Left colon (tissue), 2 donors: ENCODE measurements at places on chromosomes 16 and 17. TPM values are rescaled to one million over a fixed set of nuclear protein-coding genes. Genes with fewer than 3 reads are reported as not detected.

The DLG4 gene
- 4.0 TPM for total RNA-seq

The QPRT gene
- 44.9 TPM for total RNA-seq

The ITGAX gene
- total RNA-seq, result 3.8 TPM

The AATK gene
- 37.0 TPM for total RNA-seq

The SOX9 gene
- 41.1 TPM for total RNA-seq

The MYH13 gene
- not detected for total RNA-seq

The KRTAP3-1 gene
- total RNA-seq, result not detected

The TBX4 gene
- not detected for total RNA-seq

The RFWD3 gene
- total RNA-seq, result 24.6 TPM

The STH gene
- total RNA-seq, result not detected

The CCL5 gene
- total RNA-seq, result 4.4 TPM

The LGALS9B gene
- total RNA-seq, result 35.5 TPM

The RNF112 gene
- total RNA-seq, result 4.6 TPM

The NT5C3B gene
- 18.8 TPM for total RNA-seq

The LDHD gene
- total RNA-seq, result 85.0 TPM

The MSI2 gene
- total RNA-seq, result 65.5 TPM

The ZNF778 gene
- 7.0 TPM for total RNA-seq

The OTOP3 gene
- 1.4 TPM for total RNA-seq

The MYH11 gene
- total RNA-seq, result 39.1 TPM

DNA sequence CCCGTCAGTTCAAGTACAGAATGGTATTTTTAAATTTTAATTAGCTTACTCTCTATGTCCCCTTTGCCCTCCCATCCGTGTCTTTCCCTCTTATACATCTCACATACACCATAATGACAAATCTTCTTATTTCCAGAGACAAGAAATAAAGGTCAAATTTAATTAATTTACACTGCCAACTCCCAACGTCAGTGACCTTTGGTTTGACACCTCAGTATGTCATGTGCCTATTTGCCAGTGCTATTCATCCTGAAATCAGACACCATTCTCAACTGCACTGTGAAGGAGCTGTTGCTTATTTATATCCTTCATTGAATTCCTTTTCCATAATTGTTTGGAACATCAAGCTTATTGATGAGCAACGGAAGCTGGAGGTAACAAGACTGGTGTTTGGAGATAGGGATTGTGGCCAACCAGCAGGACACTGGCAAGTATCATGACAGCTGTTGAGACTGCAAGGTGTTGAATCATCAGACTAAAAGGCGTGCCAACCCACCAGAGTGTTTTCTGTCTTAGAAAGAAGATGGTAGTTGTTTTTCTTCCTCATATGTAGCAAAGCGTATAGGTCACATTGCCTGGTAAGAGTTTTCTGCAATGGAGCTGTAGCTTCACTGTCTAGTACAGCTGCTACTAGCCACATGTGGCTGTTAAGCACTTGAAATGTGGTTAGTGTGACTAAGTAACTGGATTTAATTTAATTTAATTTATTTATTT lies 12.5 kb downstream of the CALCOCO2 start:
- no peak for DNase-seq

GRCh38 chr16:8949536-8950418 lies 13.9 kb downstream of the USP7 start:
- no peak for DNase-seq

DNA sequence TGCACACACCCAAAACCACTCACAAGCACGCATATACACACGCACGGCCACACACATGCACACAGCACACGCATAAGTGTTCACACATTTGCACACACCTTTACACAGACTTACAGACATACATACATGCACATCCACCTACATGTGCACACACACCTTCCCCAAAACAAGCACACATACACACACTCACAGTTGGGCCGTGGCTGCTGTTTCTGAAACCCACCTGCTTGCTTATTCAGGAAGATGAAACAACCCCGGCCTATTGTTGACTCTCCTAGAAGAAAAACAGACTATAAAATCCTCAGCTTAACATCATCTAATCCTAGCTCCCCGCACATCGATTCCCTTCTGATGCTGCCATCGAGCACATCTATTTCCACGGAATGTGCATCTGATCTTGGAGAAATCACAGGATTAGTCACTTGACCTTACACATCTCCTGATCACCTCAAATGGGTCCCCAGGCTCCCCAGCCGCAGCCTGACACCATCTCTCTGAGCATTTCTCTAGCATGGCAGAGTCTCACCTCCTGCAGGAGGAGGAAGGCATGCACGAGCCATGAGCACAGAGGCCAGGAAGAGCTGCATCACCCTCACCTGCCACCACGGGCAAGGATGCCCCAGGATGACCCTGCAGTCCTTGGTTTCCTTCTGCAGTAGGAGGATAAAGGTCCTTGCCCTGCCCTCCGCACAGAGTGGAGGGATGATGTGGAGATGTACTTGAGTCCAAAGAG lies 105.8 kb upstream of the CDH5 start:
- DNase-seq, result no peak

DNA sequence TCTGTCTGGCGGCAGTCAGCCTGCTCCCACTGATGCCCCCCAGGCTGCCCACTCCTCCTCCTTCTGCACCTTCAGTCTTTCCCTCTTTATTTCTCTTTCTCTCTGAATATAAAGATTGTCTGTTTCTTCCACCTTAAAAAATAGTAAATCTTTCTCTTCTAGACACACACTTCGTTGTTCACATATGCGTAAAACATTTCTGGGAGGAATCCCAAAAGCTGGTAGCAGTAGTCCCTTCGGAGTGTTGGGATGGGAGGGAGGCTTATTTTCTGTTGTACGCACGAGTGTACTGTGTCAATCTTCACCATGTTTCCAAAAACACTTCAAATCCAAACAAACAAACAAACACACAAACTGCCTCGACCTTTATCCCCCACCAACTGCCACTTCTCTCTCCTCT lies 9.9 kb downstream of the OSBPL7 start:
- DNase-seq, result no peak

DNA sequence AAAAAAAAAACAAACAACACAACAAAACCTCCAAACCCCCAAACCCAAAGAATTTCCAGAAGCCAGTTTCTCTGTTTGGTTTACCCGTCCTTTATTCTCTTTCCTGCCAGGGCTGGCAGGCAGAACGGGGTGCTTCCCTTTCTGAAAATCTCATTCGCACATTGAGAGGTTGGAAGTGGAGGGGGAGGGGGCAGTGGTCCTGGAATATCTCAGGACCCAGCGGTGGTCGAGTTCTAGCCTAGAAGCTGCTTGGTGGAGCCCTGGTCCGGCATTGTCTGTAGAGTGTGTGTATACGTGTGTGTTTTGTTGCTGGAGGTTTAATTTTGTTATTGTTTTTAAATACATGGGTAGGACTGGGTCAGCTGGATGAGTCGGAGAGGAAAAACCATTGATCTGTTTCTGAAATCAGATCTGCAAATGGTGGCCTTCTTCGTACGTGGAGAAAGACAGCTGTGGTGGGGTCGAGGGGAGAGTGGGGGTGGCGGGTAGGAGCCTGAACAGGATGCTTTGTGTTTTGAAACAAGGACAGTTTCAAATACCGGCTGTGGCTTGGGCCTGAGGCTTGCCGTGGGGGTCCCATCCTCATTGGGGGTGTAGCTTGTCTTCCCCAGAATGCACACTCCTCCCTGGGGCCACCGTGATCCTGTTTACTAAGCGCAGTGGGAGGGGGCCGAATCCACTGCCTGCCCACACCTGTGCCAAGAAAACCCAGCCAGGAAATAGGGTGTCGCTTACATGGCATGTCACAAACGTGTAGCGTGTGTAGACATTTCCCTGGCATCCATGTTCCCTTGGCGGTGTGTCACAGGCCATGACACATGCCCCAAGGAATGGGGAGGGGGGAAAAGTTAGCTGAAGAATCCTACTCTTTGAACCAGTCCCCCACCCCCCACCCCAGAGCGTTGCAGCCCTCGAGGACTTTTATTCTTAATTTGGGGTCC lies 1.6 kb downstream of the CMIP start:
- peak; percentile 68 for DNase-seq

GRCh38 chr17:42779304-42779935 lies 990 bp upstream of the WNK4 start:
- peak; percentile 50 for DNase-seq

- no peak for DNase-seq
Measured at GRCh38 chr16:57316390-57317017, 32.0 kb upstream of the PLLP start.

DNA sequence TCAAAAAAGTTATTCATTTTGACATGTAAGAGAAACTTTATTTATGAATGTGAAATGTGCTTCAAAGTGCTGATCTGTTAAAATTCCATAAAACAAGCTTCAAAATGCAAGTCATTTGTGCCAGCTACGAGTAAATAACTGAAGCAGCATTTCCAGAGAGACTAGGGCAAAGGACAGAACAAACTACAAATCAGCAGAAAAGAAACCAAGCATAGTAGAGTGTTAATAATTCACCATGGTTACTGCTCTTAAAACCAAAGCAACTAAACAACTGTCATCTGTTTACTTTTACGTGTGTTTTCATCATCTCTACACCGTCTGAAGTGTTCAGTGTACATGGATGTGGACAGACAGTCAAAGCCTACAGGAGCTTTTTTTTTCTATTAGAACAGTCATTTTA lies 1.6 kb upstream of the ASPA start:
- DNase-seq, result no peak

GRCh38 chr17:4365103-4365627 lies 1.3 kb downstream of the UBE2G1 start:
- DNase-seq, result peak; percentile 93

- DNase-seq, result no peak
Measured at GRCh38 chr17:56478836-56479447, 114.6 kb upstream of the NOG start.

DNA sequence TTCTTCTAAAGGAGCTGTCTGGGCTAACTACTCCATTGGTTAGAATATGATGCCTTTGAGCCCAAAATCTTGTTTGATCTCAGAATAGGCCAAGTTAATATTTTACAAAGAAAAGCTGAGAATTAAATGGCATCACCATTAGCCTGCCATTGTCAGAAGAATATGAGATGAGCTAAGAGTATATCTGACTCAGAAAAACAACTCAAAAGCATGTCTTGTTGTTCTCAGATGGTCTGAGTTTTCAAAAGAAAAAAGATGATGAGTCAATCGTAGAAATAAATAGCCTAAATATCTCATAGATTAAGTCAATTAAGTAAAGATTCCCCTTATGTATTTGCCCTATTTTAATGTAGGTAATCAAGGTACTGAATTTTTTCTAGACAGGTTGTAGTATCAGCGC lies 197.1 kb upstream of the TBX2 start:
- DNase-seq, result no peak

DNA sequence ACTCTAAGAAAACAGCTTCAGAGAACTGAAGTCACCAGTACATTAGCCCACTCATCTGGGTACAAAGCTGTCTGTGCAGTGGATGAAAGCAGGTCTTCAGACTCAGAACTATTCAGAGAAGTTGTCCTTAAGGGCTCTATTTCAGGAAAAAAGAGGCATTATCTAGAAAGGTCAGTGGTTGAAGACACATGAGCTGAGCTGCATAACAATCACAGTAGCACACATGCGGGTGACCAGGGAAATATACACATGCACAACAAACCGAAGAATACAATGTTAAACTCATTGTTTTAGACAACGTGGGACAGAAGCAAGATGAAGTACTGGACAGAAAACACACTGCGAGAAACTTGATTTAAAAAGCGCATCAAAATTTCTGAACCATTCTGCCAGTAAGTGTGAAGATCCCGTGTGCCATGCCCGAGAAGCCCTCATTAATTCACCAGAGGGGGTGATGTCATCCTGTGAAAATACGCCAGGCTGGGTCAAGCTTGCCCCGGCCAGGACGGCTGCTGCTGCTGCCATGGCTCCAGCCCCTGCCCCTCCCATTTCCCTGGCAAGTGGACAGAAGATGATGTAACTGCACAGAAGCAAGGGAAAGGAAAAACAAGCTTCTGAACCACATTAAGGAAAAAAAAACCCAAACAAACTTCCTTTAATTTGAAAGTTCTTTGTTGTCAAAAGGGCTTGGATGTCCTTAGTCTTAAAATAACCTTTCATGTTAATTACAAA lies 10.1 kb downstream of the DYNC1LI2 start:
- DNase-seq, result peak; percentile 92

GRCh38 chr17:62854098-62854680 lies 46.1 kb upstream of the MARCHF10 start:
- no peak for DNase-seq

- no peak for DNase-seq
Measured at GRCh38 chr17:82014432-82014831, 8.2 kb downstream of the CENPX start.

GRCh38 chr17:8611619-8612298 lies 18.8 kb downstream of the MYH10 start:
- no peak for DNase-seq

DNA sequence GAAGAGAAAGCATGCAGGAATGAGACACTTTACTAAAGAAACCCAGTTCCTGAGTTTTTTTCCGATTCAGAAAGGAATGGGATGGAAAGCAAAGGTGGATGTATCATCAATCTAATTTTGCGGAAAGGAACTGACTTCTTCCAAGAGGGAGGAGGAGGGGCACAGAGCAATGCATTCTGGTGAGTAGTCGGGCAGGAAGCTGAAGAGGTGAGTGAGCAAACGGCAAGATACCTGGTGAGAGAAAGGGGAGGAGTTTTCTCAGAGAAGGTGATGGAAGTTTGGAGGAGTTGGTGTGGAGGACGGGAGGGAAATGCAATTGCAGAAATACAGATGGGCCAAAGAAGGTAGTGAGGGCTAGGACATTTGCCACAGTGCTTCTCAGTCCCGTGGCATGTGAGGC lies 713.2 kb downstream of the KCNJ2 start:
- no peak for DNase-seq

GRCh38 chr16:50304467-50305440 lies 38.4 kb downstream of the ADCY7 start:
- peak; percentile 24 for DNase-seq

GRCh38 chr17:259341-259976 lies 78.0 kb upstream of the DOC2B start:
- DNase-seq, result no peak

GRCh38 chr17:49214676-49215360 lies 4.3 kb downstream of the ABI3 start:
- no peak for DNase-seq

- DNase-seq, result no peak
Measured at GRCh38 chr16:66681676-66682075, 14.9 kb downstream of the CMTM4 start.

DNA sequence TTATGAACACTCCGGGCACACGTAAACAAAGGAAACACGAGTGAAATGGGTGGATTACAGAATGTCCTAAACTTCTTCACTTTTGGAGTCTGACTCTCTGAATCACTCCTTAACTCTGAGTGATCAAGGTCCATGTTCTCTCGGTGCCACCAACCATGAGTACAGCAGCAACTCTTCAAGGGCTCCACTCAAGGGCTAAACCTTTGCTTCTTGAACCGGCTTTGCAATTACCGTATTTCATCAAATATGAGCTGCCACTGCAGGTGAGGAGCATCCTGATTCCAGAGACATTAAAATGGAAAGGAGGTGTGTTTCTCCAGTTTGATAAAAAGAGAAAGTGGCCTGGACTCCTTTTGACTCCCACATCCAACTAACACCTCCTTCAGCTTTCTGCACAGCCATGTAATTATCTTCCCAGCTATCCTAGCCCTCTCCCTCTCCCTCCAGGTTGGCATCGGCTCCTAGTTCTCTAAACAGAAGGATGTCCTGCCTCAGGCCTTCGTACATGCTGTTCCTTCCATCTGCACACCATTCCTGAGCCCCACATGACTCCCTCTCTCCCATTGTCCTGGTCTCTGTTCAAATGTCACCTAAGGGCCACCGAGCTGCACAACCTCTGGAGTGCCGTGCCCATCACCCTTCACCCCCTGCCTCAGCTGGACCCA lies 61.4 kb downstream of the ZDHHC7 start:
- no peak for DNase-seq

GRCh38 chr16:57283959-57284208 lies 588 bp downstream of the PLLP start:
- no peak for DNase-seq

- no peak for DNase-seq
Measured at GRCh38 chr17:4503283-4504025, 4.8 kb downstream of the SPNS2 start.
